ENCODE measurements at places on chromosomes 11 and 22.

DNA sequence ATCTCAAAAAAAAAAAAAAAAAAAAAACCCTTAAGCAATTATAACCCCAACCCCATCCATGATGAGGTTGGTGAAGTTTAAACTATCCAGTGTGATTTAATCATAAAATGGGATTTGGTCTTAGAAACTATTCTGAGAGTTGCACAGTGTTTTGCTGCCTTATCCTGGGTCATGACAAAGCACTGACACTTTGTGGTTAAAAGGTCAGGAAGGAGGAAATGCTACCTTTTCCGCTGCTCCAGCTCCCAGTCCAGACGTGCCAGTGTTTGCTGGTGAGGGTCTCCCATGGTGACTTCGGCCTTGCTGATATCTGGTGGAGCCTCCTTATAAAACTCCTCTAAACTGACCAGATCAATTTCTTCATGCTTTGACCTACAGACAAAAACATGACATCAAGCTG, 14.5 kb downstream of the THOC5 start:
- no peak for DNase-seq

DNA sequence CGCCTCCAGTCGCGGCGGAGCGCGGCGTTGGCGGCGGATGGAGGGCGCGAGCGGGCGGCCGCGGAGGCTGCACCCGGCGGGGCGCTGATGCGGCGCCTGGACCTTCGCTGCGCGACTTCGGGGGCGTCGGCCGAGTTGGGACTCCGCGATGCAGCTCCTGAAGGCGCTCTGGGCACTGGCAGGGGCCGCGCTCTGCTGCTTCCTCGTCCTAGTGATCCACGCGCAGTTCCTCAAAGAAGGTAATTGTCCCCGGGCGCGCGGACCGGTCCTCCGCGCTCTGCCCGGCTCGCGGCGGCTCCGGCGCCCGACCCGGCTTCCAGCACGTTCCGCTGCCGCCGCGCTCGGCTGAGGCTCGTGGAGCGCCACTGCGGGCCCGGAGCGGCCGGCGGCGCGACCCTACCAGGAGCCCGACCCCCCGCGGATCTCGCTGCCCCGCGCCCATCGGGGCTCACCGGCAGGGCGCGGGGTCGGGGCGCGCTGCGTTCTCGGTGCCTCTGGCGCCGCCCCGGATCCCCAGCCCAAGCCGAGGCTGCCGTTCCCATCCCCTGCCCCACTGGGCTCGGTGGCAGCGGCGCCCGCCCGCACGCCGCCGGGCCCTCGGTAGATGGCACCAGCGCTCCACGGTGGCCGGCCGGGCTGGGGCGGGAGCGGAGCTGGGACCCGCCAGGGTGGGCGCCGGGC, 1251.2 kb downstream of the BRD1 start:
- DNase-seq = peak; percentile 48

DNA sequence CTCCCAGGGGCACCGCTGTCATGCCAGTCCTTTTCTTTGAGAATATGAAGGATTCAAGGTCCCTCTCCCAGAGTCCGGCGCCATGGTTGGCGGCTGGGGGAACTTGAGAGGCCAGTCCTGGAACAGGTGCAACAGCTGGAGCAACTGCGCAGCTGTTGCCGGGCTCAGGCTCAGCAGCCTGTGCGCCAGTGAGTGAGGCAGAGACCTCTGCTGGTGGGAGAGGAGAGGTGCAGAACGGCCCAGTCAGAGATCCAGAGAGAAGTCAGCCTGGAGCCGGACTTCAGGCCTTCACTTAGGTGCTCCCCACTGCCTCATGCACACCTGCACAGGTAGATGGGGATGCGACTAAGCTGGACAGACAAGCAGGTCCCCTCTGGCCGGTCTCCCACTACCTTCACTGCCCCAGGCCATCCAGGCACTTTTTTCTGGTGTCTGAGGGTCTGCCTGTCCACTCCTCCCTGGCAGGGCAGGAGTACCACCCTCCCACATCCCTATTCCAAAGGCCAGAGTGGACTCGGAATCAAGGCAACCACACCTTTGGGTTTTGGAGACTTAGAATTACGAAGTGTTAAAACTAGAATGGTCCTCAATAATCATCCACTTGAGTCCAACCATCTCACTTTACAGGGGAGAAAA, 4.6 kb downstream of the CHRDL2 start:
- DNase-seq = peak; percentile 71

DNA sequence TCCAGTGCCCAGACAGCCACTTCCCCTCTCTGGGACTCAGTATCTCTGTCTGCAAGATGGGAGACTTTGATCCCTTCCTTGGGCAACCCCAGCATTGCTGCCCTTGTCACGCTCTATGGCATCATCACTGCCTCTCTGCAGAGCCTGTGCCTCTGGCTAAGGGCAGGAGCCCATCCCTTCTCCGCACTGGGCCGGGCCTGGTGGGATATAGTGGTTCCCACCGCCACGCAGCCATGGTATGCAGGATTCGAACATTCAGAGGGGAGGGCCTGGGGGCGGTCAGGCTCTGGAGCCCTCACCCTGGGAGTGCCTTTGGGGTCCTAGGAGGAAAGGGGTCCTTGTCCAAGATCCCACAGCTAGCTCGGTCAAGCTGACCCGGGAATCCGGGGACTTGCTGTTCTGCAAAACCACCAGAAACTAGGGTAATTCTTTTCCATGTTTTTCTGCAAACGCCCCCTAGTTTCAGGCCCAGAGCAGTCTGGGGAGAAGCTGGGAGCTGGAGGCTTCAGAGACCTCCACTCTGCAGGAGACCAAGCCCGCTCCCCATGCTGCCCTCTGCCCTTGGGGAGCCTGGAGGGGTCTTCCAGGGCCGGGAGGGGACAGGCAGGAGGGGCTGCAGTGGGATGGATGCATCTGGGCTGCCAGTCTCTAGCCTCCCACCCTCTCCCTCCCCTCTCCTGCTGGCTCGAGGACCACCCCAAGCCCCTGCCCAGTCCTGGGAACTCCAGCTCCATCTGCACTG, 24.4 kb upstream of the CBX7 start:
- no peak for DNase-seq

DNA sequence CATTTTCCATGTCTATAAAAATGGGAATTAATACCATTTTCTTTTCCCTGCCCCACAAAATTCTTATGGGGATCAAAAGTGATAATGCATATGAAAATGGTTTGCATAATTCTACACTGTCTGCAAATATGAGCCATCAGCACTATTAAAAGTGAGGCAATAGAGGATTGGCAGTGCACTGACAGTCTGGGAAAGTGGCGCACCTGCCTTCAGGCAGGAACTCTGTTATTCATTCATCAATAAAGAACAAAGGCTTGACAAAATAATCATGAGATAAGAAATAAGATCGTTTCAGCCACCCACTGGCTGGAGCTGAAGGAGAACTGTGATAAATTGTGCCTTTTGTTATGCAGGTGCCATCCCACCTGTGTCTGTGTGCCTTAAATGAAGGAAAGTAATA, 49.5 kb downstream of the ARFGAP2 start:
- DNase-seq = no peak

- no peak for DNase-seq
These were observed 22.8 kb upstream of the TP53AIP1 start for GRCh38 chr11:128965485-128965884.

DNA sequence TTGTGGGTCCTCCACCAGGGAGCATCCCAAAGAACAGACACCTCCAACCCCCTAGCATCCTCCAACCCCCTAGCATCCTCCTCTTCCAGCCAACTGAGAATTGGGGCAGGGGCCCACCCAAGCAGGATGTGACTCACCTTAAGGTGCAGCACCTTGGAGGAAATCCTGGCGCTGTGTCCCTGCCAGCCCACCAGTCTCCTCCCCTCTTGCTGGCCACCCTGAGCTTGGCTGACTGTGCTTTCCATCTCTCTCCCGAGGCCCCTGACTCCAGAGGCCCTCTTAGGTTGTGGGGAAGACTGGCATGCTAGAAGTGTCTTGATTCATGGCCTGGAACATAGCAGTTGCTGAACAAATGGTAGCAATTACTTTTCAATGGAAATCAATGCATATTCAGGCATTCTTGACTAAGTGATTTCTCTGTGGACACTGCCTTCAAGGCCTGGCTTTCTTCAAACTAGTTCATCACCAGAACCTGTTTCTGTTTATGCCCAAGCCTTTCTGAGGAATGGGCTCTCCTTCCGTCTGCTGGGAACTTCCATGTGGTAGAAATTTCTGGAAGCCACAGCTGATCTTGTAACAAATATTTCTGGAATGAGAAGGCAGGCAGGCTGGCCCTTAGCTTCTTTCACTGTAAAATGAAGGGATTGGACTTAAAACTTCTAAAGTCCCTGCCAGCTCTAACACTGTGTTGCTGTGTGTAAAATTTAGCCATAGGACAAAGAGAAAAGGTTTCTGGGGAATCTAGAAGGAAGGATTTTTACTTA, 60.5 kb downstream of the CEP164 start:
- peak; percentile 78 for DNase-seq

DNA sequence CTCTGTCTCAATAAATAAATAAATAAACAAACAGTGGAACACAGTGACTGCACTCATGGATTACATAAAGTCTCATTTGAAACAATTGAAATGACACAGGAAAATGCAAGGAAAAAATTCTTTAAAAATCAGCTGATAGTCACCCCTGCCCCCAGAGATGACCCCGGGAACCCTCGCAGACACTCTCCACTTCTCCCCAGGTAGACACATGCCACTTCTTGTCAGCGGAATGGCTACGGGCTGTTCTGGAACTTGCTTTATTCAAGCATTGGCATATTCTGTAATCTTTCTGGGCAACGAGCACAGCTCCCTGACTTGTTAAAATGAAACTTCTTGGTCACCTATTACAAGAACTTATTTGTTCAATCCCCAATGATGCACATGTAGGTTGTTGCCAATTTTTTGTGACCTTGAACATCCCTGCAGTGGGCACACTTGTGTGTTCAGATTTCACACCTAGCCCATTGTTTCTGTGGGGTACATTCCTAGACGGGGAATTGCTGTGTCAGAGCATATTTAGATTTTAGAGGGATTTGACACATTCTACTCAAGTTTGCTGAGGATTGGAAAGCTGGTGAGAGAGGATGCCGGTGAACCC, 32.8 kb downstream of the MYEOV start:
- no peak for DNase-seq

DNA sequence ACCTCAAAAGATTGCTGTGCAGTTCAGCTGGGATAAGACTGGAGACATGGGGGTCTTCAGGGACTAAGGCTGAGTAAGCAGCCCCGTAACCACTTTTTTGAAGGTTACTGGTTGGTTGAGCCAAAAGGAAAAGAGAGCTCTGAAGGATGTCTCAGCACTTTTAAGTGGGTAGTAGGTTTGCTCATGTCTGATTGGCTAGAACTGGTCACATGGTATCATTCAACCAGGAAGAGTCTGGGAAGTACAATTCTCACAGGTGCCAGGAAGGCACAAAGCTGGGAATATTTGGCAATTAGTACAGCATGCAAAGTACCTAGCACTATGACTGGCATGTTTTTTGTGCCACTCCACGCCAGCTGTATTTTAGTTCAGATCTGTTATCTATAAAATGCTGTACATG, 58.1 kb downstream of the SNX19 start:
- DNase-seq = no peak

DNA sequence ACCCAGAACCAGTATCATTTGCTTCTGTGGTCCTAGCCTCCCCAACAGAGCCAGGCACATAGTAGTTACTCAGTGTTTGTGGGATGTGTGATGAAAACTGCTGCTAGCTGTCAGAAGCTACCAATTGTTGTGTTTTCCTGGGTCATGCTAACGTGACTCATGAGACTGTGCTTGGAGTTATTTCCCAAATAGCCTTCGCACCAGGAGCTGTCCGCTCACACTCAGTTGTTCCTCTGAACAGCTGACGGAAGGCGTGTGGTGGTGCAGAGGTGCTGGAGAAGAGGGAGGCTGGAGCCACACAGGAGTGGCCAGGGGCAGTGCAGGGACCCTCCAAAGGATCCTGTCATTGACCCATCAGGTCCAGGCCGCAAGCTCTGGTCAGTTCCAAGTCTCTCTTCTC, 53.9 kb upstream of the TBCEL start:
- DNase-seq = no peak

- DNase-seq = peak; percentile 26
These were observed 2.4 kb downstream of the ASPHD2 start for GRCh38 chr22:26431261-26431995.
